Osteocyte (in vitro differentiated cells): ENCODE measurements at places on chromosomes 5 and 9.

DNA sequence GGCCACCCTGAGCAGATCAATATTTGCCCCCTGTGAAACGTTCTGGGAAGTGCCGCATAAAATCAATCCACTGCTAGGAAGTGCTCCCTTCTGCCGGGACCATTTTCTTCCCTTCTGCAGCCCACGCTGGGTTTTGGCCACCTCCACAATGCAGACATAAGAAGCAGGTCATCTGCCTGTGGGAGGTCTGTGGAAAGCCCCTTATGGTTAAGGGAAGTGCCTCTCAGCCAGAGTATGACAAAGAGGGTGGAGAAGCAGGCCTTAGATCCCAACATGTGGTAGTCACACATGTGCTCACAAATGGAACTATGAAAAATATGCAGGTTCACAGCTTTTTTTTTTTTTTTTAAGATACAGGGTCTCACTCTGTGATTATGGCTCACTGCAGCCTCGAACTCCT, 82.8 kb downstream of the SLC1A3 start:
- no peak for DNase-seq

- no peak for DNase-seq
These were observed 47.4 kb upstream of the SLC2A8 start for GRCh38 chr9:127349483-127350113.

GRCh38 chr9:68457803-68458202, 82.9 kb downstream of the TMEM252 start:
- no peak for DNase-seq

GRCh38 chr9:134455934-134456755, 129.9 kb downstream of the RXRA start:
- DNase-seq: peak; percentile 95

DNA sequence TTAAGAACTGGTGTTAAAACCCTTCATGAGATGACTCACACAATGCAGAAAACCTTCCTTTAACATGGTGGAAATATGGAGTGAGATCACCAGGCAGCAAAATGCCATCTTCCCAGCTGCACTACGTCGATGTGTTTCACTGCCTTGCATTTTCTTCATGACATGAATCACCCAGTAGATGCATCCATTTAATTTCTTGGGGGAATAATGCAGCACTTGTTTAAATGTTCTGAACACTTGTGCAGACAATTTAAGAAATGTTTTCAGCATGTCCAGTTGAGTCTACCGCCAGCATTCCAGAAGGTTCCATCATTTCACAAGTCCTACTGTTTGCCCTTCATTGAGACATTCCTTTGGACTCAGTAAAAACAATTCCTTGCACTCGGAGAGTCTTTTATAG, 81.6 kb downstream of the ADAMTS16 start:
- DNase-seq: no peak

GRCh38 chr5:36529142-36529541, 77.3 kb upstream of the SLC1A3 start:
- DNase-seq: no peak

GRCh38 chr5:150729859-150730258, 29.0 kb downstream of the DCTN4 start:
- no peak for DNase-seq

DNA sequence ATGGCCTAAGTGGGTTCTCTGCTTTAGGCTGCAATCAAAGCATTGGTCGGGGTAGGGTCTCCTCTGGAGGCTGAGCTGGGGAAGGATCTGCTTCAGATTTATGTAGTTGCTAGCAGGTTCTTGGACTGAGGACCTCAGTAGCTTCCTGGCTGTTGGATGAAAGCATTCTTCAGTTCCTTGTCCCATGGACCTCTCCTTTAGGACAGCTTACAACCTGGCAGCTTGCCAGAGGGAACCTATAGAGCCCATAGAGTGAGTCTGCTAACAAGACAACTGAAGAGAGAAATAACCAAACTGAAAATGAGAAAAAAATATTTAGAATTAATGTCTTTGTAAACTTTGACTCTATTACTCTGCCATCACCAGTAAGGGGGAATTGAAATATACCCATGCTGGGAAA, 12.4 kb downstream of the MRPS30 start:
- DNase-seq: no peak

GRCh38 chr9:2602704-2603116, 18.9 kb upstream of the VLDLR start:
- DNase-seq: no peak

- no peak for DNase-seq
These were observed 51.5 kb upstream of the MAP3K1 start for GRCh38 chr5:56763711-56764466.

DNA sequence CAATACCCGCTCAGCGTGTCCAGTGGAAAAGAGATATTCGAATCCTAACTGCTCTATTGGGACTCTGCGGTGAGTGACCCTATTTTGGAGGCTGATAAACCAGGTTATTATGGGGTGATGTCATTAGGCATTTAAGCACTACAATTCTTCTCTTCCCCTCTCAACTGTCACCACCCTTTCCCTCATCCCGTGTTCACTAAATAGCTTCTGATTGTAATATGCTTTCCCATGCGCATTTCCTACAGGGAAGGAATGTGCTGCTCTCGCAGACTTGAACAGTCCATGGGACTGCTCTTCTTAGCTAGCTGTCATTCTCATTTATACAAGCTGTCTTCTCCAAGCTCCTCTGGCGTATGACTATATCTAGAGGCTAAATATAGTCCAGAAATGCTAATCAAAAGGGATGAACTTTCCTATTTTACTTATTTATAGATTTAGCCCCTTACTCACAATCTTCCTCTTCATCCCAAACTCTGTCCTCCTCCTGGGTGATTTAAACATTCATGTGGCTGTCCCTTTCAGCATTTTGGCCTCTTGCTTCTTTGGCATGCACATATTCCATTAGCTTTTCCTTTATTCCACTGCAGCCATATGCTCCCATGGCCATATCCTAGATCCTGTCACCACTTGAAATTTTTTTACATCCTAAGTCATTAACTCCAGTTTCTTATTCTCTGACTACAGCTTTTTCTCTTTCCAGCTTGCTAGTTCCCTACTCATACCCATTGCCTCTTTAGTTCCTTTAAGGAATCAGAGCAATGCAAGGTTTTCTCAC, 39.6 kb upstream of the CSNK1G3 start:
- no peak for DNase-seq

DNA sequence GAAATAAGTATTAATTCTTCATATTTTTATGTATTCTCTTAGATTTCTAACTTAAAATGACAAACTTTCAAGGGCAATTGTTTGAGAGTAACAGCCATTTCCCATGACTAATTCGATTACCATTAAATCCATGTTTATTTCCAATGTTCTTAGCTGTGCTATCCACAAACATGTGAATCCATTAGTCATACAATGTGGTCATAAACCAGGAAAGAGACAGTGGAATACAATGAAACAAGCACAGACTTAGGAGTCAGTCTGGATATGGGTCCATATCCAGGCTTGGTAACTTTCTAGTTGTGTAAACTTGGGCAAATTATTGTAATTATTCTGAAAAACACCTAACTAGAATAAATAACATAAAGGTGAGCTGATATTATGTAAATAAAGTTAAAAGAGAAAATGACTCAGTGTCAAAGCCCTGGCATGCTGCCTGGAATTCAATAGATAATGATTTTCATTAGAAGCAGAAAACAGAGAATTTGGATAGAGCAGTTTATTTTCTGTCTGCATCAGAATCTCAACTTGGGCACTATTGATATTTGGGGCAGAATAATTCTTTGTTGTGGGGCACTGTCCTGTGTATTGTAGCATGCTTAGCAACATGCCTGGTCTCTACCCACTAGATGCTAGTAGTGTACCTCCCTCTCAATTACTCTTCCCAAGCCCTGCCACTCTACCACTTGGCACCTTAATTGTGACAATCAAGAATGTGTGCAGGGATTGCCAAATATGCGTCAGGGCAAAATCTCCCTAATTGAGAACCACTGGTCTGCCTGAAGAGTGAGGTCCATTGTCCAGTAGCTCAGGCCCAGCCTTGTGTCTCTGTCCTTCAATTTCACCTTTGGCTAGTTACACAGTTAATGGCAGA, 44.7 kb upstream of the SLC27A6 start:
- no peak for DNase-seq

- DNase-seq: no peak
These were observed 54.0 kb downstream of the SCAI start for GRCh38 chr9:125089331-125089730.
